Stimulated activated CD4-positive, alpha-beta T cell treated with anti-CD3 and anti-CD28 coated beads, Interleukin-1b, Interleukin-23, amount 100 ng/mL, for 24 hours (primary cell): ENCODE measurements at places on chromosomes 7 and 10.

DNA sequence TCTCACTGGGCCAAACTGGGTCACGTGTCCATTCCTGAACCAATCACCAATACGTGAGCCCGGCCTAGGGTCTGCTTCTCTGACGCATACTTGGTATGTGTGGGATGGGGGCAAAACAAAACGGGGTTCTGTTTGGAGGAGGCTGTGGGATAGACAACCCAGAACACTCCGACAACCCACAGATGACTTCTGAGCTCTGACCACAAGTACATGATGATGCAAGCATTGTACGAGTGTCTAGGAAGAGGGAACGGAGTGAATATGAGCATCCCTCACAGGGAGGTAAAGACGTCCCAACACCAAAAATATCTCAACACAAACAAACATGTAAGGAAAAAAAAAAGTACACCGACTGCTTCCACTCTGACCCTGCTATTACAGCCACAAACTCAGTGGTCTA, 5.6 kb downstream of the DAGLB start:
- no peak for DNase-seq

- DNase-seq = no peak
These were observed 122.9 kb upstream of the PPP2R2D start for GRCh38 chr10:131777921-131778320.

DNA sequence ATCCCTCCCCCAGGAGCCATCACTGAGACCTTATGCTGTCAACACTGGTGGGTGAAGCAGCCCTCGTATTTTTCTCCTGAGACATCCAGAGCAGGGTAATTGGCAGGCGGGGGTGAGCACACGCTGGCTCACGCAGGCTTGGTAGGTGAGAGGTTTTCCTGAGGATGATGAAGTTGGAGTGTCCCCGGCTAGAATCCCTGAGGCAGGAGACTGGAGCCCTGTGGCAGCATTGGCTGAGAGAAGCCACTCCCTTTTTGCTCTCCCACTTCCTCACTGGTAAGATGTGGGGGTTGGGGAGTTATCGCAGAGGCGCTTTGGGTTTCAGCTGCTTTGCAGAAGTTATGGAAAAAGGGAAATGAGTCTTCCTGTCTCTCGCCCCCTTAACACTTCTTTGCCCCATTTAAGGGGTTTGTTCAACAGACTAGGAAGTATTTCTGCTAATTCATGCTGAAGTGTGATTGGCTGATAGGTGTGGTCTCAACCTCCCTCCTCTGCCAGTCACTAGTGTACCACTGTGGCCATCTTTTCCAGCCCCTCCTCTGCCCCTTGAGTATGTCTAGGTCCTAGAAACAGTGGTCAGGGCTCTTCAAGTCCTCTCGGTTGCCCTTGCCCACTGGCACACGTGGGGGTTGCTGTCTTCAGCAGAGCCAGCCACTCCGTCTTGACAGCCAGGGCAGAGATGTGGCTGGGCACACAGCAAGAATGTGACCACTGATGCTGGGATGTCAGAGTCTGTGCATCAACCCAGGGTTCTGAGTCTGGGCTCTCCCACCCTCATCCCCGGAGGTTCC, 5.7 kb downstream of the ARPC1B start:
- DNase-seq = no peak

DNA sequence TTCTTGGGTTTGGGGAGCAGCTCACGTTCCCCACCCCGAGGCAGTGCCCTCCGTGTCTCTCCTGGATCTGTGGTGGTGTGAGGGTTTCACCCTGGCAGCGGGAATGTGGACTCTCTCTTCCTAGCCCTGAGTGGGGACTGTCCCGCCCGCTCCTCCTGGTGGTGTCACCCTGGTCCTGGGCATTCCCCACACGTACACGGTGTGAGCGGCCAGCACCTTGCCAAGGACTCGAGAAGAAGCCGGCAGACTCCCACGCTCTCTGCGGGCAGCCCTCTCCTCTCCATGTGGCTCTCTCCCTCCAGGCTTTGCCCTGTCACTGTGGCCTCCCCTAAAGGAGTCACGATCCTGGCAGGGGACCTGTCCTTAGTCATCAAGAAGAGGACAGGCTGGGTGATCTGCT, 24.0 kb downstream of the DPYSL4 start:
- no peak for DNase-seq

- DNase-seq = no peak
These were observed 1.5 kb upstream of the H2AZ2 start for GRCh38 chr7:44849259-44849884.

GRCh38 chr10:69500864-69501468, 49.7 kb downstream of the TSPAN15 start:
- DNase-seq = no peak

DNA sequence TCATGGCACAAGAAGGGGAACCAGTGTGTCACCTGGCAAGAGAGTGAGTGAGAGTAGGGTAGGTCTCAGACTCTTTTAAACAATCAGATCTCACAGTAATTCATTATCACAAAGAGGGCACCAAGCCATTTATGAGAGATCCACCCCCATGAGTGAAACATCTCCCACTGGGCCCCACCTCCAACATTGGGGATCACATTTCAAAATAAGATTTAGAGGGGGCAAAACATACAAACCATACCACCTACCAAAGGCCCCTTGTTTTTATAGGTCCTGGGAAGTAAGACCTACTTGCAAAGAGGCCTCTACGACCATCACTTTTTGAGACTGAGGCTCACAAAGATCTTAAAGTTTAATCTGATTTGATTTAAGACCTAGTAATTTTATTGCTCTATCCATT, 134.9 kb downstream of the NRCAM start:
- DNase-seq = no peak

- no peak for DNase-seq
These were observed 22.5 kb upstream of the TIAL1 start for GRCh38 chr10:119619215-119619614.

DNA sequence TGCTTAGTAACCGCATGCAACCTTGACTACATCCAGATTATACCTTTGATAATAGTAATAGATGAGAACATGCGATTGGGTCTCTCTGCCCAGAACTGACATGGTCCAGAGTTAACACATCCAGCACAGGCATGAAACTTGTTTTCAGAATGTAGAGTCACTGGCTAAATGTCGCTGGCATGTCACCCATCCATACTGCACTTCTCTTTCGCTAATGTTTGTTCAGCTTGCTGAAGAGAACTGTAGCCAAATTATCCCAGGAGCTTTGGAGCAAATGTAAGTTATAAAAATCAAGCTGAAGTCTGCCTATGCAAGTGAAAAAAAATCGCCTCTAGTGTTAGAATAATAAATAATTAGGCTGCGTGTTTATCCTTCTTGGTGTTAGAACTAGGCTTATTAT, 98.2 kb downstream of the PRTFDC1 start:
- no peak for DNase-seq

DNA sequence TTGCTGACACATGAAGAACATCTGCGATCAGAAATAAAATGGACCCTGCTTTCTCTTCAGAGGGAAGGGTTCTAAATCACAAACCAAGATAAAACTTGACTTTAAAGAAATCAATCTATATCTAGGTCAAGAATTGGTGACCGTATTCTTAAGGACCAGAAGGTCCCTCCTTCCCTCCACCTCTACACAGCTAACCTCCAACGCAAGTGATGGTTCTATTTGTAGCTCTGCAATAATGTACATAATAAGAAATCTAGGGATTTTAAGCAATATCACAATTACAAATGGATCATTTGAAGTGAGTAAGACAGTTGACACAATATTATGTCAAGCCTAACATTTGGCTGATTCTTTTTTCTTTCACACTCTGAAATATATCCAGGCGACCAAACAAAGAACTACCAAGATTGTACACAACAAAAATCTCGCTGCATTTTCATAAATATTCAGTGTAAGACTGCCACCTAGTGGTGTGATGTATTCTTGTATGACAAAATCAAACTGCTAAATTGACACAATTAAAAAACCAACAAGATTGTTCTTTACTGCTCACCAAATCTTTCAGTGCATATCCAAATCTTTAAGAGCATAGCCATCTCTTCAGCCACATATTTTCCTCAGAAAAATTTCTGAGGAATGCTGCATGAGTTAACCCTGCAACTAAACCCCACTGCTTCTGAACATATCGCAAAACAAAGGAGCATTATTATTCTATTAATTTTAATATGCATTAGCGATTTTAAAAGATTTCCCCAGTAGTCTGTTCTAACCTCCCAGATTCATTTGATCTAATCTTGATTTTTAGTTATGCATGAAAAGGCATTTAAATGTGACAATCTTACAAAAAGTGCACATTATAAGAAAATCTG, 44.5 kb downstream of the ICA1 start:
- no peak for DNase-seq

DNA sequence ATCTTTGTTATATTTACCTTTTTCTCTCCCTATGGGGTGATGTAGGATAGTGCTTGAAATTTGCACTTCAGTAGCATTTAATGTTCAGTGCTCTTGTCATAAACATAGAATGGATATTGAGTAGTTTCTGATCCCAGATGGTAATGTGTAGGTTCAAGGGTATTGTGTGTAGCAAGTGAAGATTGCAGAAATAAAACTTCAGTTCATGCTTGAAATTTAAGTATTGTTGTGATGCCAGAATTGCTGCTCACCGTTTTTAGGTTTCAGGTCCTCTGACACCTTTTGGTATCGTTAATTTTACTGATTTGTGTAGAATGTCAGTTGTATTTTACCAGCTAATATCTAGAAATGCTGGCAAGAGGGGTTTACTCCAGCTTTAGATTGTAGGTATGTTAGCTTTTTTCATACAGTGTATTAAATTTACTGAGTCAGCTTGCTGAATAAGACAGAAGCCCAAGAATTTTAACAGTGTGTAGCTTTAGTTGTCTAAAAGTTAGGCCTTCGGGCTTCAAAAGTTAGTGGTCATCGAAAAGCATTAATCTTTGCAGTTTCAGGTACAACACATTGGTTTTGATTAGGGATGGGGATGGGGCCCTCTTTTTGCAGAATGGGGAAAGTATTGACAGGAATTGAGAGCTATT, 1.9 kb downstream of the PTEN start:
- no peak for DNase-seq

GRCh38 chr7:109136893-109137292, 567.2 kb downstream of the DNAJB9 start:
- no peak for DNase-seq

DNA sequence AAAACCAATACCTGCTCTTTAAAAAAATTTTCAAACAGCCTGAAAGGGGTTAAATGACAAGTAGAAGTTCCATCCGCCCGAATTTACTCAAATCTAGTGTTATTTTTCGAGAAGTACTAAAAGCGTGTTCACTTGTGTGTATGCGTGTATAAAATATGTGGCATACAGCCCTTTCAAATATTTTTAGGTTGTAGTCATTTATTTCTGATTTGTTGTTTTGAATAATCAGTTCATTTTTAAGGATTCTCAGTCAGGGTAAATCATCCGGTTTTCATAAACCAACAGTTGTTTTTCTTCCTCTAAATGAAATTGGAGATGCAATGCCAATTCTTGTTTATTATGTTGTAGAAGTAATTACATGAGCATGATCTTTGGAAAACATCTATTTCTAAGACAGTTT, 6.9 kb upstream of the SUN1 start:
- DNase-seq = no peak

DNA sequence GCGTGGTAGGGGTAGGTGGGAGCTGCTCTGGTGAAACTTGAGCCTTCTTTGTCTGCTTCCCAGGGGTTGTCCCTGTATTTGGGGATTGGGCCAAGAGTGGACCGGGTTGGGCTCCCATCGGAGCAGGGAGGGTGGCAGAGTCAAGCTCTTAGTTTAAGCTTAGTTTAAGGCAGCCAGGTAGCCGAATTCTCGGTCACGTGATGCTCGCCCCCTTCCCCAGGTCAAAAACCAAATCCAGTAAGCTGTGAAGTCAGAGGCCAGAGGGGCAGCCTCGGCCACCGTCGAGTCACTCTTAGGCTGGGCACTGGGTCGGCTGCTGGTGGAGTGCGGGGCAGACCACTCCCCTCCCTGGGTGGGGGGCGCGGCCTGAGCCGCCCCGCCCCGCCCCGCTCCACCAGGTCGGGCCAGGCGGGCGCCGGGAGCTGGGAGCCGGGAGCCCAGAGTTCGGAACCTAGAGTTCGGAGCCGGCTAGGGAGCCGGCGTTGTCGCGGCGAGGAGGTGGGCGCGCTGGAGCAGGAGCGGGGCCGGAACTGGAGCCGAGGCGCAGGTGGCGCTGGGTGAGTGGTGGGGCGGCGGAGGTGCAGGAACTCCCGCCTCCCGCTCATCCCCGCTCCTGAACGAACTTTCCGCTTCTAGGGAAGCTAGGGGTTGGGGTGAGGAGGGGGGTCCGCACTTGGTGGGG, 2.8 kb upstream of the LZTS2 start:
- DNase-seq = no peak

GRCh38 chr7:125695626-125696025, 766.0 kb upstream of the POT1 start:
- no peak for DNase-seq

DNA sequence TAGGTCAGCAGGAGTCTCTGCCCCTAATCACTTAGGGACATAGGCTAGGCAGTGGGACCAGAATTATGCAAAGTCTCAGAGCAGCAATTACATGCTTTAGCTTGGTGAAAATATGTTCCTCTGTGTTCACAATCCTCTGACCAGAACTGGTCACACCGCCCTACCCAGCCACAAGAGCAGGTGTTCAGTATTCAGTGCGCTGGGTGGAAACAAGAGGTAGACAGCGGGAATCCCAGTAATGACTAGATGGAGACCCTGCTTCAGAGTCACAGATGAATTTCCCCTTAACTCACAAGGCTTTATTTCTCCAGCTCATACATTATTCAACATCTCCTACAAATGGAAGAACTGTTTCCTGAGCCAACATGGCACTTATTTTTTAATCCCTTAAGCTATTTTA, 763.7 kb upstream of the POM121L12 start:
- DNase-seq = no peak

DNA sequence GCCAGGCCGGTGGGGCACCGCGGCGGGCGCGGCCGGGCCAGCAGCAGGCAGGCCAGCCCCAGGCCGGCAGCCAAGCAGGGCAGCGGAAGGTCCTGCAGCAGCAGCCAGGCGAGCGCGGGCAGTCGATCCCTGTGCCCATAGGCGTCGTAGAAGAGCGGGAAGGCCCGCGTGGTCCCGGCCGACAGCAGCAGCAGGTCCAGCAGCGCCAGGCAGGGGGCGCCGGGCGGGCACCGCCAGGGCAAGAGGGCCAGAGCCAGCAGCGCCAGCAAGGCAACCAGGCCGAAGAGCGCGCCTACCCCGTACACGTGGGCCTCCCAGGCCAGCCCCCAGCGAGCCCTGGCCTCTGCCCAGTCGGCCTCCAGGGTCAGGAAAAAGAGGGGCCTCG, 8.4 kb upstream of the RBM28 start:
- DNase-seq = no peak

- DNase-seq = no peak
These were observed 22.7 kb downstream of the HOXA1 start for GRCh38 chr7:27073076-27073475.

- DNase-seq = no peak
These were observed 15.6 kb upstream of the LMTK2 start for GRCh38 chr7:98091061-98091460.

DNA sequence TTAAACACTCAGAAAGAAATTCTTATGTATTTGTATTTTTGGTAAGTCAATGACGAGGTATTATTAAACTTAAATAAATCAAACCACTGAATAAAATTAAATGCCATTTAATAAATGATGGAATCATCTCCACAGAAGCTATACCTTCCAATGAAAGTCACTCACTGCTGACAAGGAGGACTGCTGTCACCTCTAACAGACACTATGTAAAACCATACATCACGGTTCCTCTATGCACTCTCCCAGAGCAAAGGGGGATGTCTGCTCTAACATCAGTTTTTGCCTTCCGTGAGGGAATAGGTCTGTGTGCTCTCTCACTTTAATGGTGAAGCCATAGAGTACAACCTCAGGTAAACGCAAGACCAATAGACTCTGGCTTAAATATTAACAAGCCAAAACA, 99.7 kb upstream of the DDC start:
- DNase-seq = no peak
